ENCODE measurements at places on chromosomes 1 and 21. TPM values are rescaled to one million over a fixed set of nuclear protein-coding genes. Genes with fewer than 3 reads are reported as not detected.
A peak's percentile ranks its signal among the peaks of the same experiment; 100 is the strongest.

GRCh38 chr1:13597166-13597565 lies 13.5 kb downstream of the PDPN start:
- no peak for DNase-seq

GRCh38 chr1:29879217-29879616 lies 642.9 kb downstream of the PTPRU start:
- DNase-seq, result no peak

GRCh38 chr1:53511933-53512806 lies 53.0 kb downstream of the DMRTB1 start:
- no peak for DNase-seq

Gene NTRK1
- 0.37 TPM for total RNA-seq

GRCh38 chr1:99397029-99397428 lies 132.7 kb downstream of the PLPPR4 start:
- no peak for DNase-seq

DNA sequence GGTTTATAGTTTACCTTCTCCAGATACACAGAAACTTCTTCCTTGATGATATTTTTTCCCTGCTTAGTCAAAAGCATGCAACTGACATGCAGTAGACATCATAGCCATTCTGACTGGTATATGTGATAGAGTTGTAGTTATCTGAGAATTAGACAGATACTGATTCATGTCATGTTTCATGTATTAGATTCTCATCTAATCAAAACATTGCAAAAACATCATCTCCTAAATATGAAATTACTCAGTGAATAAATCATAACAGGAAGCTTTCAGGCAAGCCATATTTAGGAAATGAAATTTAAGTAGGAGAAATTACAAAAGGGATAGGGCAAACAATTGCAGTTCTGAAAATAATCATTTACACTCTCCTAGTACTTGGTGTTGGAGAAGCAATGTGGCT lies 38.4 kb upstream of the ASB17 start:
- no peak for DNase-seq

Gene MAP3K21
- 2.6 TPM for total RNA-seq

GRCh38 chr1:185636848-185637247 lies 97.3 kb upstream of the HMCN1 start:
- no peak for DNase-seq

DNA sequence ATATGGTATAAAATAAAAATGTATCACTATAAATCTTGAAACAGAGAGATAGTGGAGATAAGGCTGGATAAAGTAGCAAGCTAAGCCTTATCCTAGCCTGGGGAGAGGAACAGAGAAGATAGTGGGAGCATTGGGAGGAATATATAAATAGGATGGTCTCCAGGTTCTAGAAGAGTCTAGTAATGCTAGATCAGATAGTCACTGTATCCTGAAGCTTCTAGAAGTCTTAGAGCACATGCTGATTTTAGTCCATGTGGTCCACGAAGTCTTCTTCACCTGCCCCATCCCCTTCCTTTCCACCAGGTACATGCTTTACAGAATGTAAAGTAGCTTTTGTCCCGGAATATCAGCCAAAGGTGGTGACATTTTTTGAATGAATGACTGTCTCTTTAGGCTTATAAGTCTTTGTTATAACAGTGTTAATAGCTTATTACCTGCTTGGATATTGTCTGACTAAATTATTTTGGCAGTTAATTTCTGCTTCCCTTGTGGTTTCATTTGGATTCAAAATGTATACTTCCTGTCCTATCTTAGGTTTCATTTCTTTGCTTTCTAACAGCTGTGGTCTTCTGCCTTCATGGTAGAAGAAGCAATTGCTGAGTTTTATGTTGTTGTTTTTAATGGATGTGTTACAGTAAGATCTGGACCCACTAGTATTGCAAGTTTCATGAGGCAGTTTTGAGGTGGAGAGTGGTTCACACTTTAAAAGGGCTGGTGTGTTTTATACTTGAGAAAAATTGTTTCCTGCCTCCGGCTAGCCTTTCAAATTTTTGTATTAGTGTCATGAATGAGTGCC lies 5.9 kb downstream of the SMG7 start:
- DNase-seq, result no peak

DNA sequence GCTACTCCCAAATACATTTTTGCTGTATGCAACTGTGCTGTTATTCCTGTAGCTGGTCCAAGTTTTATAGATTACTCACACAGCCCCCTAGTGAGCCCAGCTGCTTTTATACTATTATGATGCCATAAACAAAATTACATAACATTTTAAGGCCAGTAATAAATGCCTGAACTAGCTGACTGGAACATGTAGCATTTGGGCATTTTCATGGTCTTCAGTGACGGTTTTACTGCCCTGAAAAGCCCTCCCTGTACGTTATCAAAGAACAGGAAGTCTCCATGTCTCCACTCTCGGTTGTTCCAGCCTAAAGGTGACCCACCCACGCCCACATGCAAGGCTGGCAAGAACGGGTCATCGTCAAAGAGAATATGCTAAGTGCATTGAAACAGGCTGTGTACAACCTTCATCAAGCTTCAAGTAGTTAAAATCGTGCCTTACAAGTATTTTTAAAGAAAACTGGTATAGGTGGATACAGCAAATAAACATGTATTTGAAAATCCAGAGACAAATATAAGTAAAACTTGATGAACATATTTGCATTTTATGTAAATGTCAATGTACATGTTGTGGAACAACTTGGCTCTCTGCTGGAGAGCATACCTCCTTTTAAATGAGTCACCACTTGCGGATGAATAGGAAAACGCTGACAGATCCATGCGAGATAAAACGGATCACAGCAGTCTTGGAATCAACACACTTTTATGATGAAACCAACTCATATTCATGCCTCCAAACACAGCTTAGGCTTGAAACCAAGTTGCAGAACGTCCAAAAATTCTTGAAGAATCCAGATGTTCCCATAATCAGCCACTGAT lies 520.5 kb downstream of the SMYD3 start:
- DNase-seq, result peak; percentile 82

- DNase-seq, result no peak
Observed at GRCh38 chr1:43945674-43946235, 995 bp upstream of the IPO13 start.

DNA sequence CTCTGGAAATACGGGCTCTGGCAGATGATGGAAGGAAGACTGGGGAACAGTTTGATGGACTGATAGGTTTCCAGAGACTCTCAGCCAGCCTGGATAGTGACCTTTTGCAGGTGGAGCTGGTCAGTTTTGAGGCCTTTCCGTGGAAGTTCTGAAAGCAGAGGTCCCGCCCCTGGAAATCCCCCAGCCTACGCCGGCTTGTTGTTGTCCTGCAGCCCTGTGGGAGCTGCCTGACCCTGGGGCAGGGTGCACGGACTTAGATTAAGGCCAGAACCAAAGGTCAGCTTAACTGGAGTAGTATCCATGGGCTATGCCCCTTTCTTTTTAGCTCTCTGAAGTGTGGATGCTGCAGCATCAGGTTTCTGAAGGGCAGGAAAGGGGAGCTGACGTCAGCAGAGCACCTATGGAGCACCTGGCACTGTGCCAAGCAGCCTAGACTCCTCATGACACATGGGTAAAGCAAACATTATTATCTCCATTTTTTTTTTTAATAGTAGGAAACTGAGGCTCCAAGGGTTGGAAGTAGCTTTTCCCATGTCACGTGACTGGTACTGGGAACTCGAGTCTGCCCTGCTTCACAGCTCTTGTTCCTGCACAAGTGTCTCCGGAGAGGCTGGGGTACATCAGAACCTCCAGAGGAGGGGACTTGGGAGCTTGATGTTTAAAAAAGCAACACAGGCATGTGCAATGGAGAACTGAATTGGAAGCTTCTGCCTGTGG lies 38.5 kb downstream of the IER5 start:
- DNase-seq, result no peak

GRCh38 chr1:67748630-67749029 lies 63.6 kb downstream of the GADD45A start:
- DNase-seq, result no peak

GRCh38 chr21:33007747-33008146 lies 18.0 kb upstream of the OLIG2 start:
- DNase-seq, result no peak
